ENCODE measurements at places on chromosomes 1 and 21. TPM values are rescaled to one million over a fixed set of nuclear protein-coding genes. Genes with fewer than 3 reads are reported as not detected.

- H3K36me3 ChIP-seq = peaks cover 14% of the 10 kb centered on the region
- no peak overlapping the region for H3K4me3 ChIP-seq
- no peak overlapping the region for H3K27ac ChIP-seq
- peaks cover 31% of the 10 kb centered on the region for H3K4me1 ChIP-seq
- no peaks in the 10 kb centered on the region for H3K27me3 ChIP-seq
These were observed 2.0 kb downstream of the KIAA0319L start for GRCh38 chr1:35555212-35555584.

OR2AK2 gene
- total RNA-seq = not detected

GRCh38 chr1:41518471-41518870, 34.0 kb upstream of the EDN2 start:
- no peak overlapping the region for H3K27ac ChIP-seq
- H3K36me3 ChIP-seq = no peaks in the 10 kb centered on the region
- H3K27me3 ChIP-seq = no peaks in the 10 kb centered on the region
- no peak overlapping the region for H3K4me3 ChIP-seq
- no peak for DNase-seq
- peaks cover 3% of the 10 kb centered on the region for H3K4me1 ChIP-seq

GRCh38 chr1:58436615-58437297, 109.8 kb downstream of the OMA1 start:
- no peaks in the 10 kb centered on the region for H3K36me3 ChIP-seq
- no peak for DNase-seq
- H3K27ac ChIP-seq = no peak overlapping the region
- H3K4me3 ChIP-seq = no peak overlapping the region
- no peaks in the 10 kb centered on the region for H3K27me3 ChIP-seq

DNA sequence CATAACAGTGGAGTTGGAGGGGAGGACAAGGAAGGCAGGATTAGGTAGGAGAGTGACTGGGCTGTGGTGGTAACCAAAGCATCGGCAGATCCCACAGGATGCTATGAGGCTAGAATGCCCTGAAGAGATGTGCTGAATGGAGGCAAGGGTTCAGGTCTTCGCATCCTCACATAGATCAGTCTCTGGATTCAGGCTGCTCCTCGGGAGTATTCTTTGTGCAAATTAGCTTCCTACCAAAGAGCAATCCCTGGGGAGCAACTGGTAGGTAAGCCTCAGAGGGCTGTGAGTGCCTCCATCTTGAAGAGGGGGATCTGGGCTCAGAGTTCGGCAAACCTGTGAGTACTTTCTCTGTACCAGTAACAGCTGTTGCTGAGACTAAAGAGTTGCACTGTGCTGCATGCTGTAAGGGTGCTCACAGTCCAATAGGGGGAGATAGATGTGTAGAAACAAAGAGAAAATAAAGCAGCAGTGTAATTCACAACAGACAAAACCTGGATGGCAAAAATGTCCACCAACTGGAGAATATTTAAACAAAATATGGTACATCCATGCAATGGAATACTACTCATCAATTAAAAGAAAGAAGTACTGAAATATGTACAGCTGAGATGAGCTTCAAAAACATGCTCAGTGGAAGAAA, 322.4 kb upstream of the DEPDC1 start:
- no peaks in the 10 kb centered on the region for H3K4me1 ChIP-seq
- DNase-seq = no peak
- no peaks in the 10 kb centered on the region for H3K36me3 ChIP-seq
- H3K27me3 ChIP-seq = no peaks in the 10 kb centered on the region

KDF1 gene
- total RNA-seq = not detected

Measured in ascending aorta (tissue), 2 donors.